Right ventricle myocardium superior (tissue), 1 donor: ENCODE measurements at places on chromosomes 16 and 17. TPM values are rescaled to one million over a fixed set of nuclear protein-coding genes. Genes with fewer than 3 reads are reported as not detected.

GRCh38 chr16:28623172-28623711 is 13.4 kb upstream of the SULT1A1 start:
- peak; percentile 59 for DNase-seq

DNA sequence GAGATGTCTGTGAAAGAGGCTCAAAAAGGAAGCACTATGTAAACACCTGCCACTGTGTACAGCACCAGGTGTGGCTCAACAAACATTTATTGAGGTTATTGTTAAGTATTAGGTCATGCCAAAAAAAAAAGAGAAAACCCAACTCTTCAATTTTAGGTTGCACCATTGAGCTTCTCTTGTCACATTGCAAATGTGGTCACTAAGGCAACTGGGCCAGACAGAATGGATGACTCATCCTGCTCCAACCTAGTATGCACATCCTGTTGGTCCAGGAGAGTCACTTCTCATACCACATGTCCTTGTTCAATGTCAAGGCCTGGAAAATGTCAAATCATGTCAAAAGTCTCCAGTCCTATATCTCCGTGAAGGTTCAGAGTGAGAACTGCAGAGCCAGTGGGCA is 25.0 kb downstream of the HOXB1 start:
- DNase-seq, result no peak

DNA sequence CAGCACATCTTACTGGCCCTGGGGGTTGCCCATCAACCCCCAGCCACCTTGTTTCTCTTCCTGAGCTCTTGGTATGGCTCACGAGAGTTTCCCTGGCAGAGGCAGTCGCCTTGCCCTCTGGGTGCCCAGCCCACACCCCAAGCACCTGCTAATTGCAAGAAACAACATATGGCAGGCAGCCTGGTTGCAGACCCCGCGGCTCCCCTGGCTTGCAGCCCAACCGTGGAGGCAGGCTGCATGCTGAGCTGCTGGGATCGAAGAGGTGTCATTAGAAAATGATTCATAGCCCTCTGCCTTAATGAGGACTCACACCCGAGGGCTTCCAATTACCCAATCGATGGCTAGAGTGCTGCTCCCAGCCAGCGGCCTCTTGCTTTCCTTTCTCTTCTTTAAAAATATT is 115.7 kb downstream of the TMEM114 start:
- no peak for DNase-seq

DNA sequence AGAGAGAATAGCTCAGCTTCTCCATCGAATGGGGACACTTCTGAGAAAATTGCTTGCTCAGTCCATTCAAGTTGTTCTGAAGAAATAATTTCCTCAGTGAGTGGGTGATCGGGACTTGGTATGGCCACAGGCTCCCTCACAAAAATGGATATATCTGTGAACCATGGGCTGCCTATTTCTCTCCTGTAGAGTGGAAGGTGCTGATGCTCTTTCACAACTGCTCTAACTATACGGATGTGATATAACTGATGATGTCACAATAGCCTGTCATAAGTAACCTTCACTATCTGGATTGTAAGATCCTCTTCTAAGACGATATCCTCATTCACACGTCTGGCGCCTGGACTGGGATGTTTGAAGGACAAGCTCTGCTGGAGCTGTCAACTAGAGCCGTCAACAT is 4.7 kb upstream of the CCL18 start:
- DNase-seq, result no peak

- DNase-seq, result no peak
These were observed 42.1 kb downstream of the MAP1LC3B start for GRCh38 chr16:87434146-87434667.

GRCh38 chr16:86794216-86794864 is 216.0 kb downstream of the FOXL1 start:
- no peak for DNase-seq

- no peak for DNase-seq
These were observed 99.4 kb downstream of the CYLD start for GRCh38 chr16:50841081-50841886.

GRCh38 chr16:3115561-3115960 is 3.2 kb downstream of the ZNF205 start:
- no peak for DNase-seq

DNA sequence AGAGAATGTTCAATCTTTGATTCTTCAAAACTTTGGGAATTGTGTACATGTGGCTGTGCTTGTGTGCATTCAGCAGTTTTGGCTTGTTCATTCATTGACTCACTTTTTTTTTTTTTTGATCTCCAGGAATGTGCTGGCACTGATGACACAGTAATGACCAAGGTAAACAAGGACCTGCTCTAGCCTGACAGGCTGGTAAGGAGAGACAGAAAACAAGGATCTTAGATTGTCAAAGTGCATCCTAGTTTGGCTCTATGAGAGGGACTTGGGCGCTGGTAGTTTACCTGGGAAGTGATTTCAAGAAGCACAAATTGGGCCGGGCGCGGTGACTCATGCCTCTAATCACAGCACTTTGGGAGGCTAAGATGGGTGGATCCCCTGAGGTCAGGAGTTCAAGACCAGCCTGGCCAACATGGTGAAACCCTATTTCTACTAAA is 233.1 kb upstream of the WSCD1 start:
- DNase-seq, result no peak

DNA sequence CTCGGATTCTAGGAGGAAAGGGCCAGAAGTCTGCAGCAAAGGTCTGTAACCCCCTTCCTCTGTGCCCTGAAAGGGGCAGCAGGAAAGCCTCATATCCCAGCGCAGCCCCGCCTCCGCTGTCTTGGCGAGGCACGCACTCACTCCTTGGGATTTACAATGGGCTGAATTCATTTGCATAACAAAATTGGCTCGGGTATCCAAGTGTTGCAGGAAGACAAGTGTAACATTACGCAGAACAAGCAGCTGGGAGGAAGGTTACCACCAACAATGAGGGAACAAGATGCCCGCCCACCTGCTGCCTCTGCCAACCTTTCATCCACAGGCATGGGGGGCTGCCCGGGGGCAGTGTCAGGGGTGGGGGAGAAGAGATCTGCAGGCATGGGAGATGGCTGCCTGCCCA is 130.4 kb downstream of the MRM1 start:
- no peak for DNase-seq

DNA sequence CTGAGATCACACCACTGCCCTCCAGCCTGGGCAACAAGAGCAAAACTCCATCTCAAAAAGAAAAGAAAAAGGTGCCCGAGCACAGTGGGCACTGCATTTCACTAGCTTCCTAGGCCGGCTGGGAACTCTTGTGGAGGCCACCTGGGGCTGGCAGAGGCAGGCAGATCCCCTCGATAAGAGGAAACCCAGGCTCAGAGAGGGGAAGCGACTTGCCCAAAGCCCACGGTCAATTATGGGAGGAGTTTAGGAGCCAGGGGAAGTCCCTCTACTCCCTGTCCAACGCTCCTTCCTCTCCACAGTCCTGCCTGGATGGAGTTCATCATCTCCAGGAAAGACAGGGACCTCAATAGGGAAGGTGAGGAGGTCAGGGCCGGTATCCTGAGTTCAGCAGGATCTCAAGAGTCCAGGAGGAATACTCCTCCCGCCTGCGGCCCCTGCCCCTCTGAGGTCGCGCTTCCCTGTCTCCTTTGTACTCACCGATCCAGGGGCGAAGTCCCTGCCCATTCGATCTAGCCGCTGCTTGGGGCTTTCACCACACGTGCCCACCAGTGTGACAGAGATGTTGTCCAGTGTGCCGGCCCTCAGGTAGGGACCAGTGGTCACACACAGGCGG is 841 bp downstream of the ALOXE3 start:
- DNase-seq, result no peak

- no peak for DNase-seq
These were observed 5.9 kb downstream of the BAIAP2 start for GRCh38 chr17:81040791-81041337.

- DNase-seq, result no peak
These were observed 16.2 kb downstream of the SNN start for GRCh38 chr16:11684231-11685025.

- no peak for DNase-seq
These were observed 9.4 kb upstream of the PRPSAP2 start for GRCh38 chr17:18848501-18848900.

- no peak for DNase-seq
These were observed 22.9 kb upstream of the PECAM1 start for GRCh38 chr17:64413513-64413912.

- no peak for DNase-seq
These were observed 152.9 kb upstream of the PLCG2 start for GRCh38 chr16:81626181-81626674.

- no peak for DNase-seq
These were observed 20.8 kb upstream of the DNAH17 start for GRCh38 chr17:78598013-78598471.

DNA sequence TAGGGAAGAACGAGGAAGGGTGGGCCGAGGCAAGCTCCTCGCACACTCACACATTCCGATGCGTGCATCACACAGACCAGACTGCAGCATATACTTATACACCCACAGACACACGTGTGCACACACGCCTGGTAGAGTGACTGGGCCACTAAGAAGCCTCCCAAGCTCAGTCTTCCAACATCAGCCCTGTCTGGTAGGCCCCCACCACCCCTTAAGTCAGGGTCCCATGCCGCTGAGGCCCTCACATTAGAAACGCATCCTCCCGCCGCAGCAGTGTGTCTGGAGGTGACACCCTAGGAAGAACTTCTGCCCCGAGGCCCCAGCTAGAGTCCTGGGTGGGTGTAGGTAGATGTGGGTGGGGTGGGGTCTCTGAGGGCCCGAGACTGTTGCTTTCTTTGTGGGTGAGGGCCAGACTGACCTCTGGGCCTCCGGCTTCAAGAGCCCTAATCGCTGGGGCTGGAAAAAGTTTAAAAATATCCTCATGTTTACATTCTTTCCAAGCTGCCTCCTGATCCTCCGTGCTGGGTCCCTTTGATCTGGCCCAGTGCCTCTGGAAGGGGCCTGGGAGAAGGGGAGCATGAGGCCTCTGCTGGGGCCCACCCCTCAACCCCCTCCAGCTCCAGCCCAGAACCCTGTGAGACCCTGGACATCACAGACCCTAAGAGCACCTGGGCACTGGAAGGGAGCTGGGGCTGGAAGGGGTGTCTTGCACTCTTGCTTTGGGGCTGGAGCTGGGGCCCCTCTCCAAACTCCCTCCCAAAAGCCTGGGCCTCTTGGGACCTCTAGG is 13.6 kb downstream of the CDH16 start:
- DNase-seq, result peak; percentile 43

GRCh38 chr17:66260275-66260674 is 31.1 kb upstream of the APOH start:
- DNase-seq, result no peak

- no peak for DNase-seq
These were observed 4.4 kb upstream of the ARMC7 start for GRCh38 chr17:75105126-75106080.

DNA sequence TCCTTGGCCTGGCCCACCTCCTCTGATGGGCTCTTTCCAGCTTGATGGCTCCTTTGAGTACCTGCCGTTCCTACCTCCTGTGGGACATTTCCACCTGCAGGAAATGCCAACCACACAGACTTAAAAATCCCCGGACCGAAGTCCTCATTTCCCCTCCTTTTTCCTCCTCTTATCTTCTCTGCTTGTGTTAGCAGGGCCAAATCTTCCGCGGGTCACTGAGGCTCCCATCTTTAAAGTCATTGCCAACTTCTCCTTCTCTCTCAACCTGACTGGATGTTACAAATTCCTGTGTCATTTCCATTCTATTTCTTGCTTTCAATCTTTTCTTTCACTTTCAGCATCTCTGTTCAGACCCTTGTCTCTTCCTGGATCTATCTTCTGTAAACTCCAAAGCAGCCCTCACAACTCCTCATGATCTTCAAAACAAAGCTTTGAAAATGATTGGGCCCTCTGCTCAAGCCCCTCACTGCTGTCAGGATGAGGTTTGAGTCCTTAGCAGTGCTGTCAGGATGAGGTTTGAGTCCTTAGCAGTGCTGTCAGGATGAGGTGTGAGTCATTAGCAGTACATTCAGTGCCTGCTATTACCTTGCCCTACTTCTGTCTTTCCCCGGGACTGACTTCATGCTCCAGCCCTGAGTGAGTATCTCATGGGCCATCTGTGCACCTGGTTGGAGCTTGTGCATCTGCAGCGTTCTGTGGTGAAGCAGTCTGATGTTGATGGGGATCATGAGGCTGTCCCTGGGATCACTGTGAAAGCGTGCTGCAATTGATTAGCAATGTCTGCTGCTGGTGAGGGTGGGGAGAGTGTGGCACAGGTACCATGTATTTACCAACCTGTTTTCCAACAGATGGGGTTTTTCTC is 100.1 kb downstream of the IRF8 start:
- no peak for DNase-seq

- no peak for DNase-seq
These were observed 2.9 kb downstream of the HEXIM1 start for GRCh38 chr17:45150911-45151809.

GRCh38 chr16:63539276-63539675 is 1503.0 kb upstream of the CDH8 start:
- no peak for DNase-seq

DNA sequence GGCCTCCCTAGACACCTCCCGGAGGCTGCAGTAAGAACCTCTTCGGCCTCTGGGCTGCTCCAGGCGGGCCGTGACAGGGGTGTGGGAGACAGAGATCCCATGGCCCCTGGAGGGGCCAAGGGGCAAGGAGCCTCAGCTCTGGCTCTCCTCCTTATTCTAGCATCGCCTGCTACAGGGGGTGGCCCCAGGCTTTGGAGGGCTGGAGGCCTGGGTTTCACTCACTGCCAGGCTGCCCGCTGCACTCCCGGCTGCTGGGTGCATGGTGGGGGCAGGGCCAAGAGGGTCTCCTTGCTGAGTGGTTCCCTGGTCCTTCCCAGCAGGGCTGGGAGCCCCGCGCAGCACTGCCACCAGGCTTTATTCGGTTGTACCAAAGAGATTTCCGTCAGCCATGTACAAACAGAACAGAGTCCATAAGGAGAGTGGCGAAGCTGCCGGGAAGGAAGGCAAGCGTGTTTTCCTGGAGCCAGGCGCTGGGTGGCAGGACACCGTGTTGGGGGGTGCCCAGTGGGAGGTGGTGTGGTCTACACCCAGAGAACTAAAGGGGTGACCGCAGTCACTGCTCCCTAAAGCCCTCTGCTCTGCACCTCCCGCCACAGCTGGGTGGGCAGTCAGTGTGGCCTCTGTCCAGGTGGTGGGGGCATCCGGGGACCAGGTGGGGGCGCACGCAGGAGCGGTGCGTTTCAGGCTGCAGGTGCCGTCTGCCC is 2.0 kb downstream of the NPB start:
- DNase-seq, result no peak

CIITA gene
- 7.9 TPM for total RNA-seq

TCAP gene
- 5,900 TPM for total RNA-seq

EPX gene
- total RNA-seq, result not detected

COPZ2 gene
- total RNA-seq, result 49.2 TPM

TSPOAP1 gene
- 13.6 TPM for total RNA-seq

ACE gene
- total RNA-seq, result 5.4 TPM

HID1 gene
- total RNA-seq, result 9.0 TPM

CDH11 gene
- 9.7 TPM for total RNA-seq

NPIPA3 gene
- total RNA-seq, result 0.65 TPM

MT1F gene
- 2.1 TPM for total RNA-seq

XPO6 gene
- total RNA-seq, result 25.2 TPM

TMEM256 gene
- 61.5 TPM for total RNA-seq
